ENCODE measurements at places on chromosomes 5 and 9. TPM values are rescaled to one million over a fixed set of nuclear protein-coding genes. Genes with fewer than 3 reads are reported as not detected.

Gene COL5A1
- 97.1 TPM for total RNA-seq

Gene TMEFF1
- total RNA-seq = 13.1 TPM

Gene HAVCR2
- 10.6 TPM for total RNA-seq

Gene SLC34A3
- not detected for total RNA-seq

Gene SNAPC3
- 74.3 TPM for total RNA-seq

Gene TNFSF8
- 2.3 TPM for total RNA-seq

GRCh38 chr9:129310666-129311350, 132.7 kb upstream of the IER5L start:
- no peak for DNase-seq

DNA sequence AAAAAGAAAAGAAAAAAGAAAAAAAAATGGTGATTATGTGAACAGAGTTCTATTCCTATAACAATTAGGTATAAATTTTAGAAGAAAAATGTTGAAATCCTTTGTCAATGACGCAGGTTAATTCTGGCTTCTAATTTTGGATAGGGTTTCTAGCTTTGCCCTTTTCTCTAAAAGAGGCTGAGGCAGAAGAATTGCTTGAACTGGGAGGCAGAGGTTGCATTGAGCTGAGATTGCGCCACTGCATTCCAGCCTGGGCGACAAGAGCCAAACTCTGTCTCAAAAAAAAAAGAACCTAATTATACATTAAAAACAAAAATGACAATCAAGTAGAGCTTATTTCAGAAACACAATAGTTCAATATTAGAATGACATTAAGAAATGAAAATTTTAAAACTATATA, 2.9 kb downstream of the STXBP1 start:
- DNase-seq = no peak

DNA sequence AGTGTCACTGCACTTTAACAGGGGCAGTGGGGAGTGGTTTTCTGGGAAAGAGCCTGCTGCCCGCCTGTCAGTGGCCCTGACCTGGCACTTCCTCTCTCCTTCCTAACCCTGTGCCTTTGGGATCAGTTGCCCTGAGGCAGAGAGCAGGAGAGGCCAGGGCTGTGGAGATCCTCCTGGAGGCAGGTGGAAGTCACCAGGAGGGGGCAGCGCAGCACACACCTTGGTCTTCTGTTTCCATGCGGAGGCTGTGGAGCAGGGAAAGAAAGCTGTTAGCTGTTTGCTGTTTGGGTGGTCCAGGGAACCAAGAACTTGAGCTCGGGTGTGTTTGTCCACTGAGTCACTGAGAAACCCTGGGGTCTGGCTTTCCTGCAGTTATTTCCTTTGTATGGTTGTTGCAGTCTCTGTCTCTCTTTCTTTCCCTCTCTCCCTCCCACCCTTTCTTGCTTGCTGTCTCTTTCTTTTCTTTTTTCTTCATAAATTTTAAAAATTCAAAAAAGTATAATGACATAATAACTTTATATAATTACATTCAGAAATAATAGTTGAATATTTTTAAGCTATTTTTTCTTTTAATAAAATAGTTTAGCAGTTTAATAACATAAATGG, 28.1 kb downstream of the NTRK2 start:
- peak; percentile 75 for DNase-seq

- no peak for DNase-seq
Observed at GRCh38 chr5:158908425-158909220, 191.1 kb downstream of the EBF1 start.

DNA sequence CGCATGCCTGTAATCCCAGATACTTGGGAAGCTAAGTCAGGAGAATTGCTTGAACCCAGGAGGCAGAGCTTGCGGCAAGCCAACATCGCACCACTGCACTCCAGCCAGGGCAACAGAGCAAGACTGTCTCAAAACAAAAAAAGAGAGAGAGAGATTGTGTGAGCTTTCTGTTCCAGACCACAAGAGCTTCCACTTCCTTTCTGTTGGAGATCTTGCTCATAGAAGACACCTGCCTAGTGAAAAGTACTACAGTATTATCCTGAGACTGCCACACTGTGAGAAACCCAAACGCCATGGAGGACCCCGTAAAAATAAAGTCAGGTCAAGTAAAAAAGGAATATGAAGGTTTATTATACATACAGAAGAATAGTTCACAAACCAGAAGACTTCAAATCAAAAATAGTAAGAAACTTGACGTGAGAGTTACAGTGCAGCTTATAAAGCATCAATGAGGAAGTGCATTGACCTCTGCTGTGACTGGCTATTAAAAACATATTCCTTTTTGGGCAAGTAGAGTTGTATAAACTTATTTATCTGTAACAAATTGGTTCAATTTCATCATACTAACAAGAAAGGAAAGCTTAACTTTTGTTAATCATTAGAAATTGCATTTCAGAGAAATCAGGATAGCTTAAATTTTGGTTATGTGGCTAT, 4.3 kb upstream of the EMB start:
- no peak for DNase-seq

DNA sequence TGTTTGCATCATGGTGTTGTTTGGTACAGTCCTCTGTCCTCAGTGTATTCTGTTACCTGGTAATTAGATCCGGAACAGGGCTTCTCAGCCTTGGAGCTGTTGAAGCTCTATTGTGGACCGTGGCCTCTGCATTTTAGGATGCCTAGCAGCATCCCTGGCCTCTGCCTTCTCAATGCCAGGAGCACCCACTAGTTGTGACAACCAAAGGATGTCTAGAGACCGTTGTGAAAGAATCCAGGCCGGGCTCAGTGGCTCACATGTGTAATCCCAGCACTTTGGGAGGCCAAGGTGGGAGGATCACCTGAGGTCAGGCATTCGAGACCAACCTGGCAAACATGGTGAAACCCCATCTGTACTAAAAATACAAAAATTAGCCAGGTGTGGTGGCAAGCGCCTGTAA, 159.6 kb downstream of the CACNA1B start:
- DNase-seq = no peak
